ENCODE measurements at places on chromosomes 5 and 9.

- no peak for DNase-seq
Observed at GRCh38 chr9:87122947-87123685, 175.8 kb upstream of the GAS1 start.

GRCh38 chr5:78269088-78269703 is 25.3 kb downstream of the AP3B1 start:
- no peak for DNase-seq

DNA sequence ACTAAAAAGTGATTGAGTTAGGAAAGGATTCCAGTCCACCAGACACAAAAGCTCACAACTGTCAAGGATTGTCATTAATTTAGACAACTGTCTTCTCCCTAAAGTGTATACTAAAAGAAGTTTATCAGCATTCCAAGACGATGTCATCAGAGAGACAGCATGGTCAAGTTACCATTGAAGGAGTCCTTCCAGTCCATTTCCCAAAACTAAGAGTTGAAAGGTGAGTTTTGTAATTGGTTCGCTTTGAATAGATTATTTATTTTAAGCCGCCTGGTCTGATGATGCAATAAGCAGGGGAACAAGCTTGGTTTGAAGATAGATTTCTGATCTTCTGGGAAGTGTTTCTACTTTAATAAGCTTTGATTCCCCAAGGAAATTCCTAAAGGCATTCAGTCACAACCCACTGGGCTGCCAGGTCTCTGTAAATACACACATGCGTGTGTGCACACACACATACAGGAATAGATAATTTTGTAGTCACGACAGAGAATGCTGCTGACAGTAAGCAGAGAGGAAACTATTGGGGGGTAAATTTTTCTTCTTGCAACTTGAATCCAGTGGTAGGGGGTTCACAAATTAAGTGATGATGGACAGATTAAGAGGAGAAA is 234.8 kb downstream of the PIK3R1 start:
- no peak for DNase-seq

GRCh38 chr5:91541696-91542095 is 158.6 kb upstream of the ARRDC3 start:
- no peak for DNase-seq
